ENCODE measurements at places on chromosomes 11 and 22. TPM values are rescaled to one million over a fixed set of nuclear protein-coding genes. Genes with fewer than 3 reads are reported as not detected.

The TEX54 gene
- 1.2 TPM for total RNA-seq

The PIWIL4 gene
- total RNA-seq = not detected

DNA sequence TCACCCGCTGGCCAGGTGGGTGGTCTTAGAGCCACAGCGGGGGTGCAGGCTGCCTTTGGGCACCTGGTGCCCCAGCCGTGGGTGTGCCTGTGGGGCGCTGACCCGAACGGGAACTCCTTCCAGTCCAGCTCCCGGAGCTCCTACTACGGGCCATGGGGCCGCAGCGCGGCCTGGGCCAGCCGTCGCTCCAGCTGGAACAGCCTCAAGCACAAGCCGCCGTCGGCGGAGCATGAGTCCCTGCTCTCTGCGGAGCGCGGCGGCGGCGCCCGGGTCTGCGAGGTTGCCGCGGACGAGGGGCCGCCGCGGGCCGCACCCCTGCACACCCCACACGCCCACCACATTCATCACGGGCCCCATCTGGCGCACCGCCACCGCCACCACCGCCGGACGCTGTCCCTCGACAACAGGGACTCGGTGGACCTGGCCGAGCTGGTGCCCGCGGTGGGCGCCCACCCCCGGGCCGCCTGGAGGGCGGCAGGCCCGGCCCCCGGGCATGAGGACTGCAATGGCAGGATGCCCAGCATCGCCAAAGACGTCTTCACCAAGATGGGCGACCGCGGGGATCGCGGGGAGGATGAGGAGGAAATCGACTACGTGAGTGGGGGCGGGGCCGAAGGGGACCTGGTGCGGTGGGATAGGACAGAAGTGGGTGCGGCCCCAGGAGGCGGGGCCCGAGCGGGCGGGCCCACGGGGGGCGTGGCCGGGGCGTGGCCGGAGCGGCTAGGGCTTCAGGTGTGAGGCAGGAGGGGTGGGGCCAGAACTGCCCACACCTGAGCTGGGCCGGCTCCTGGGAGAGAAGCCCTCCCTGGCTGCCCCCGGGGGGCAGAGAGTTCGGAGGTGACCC, 91.5 kb downstream of the CACNA1I start:
- peak; percentile 98 for DNase-seq

DNA sequence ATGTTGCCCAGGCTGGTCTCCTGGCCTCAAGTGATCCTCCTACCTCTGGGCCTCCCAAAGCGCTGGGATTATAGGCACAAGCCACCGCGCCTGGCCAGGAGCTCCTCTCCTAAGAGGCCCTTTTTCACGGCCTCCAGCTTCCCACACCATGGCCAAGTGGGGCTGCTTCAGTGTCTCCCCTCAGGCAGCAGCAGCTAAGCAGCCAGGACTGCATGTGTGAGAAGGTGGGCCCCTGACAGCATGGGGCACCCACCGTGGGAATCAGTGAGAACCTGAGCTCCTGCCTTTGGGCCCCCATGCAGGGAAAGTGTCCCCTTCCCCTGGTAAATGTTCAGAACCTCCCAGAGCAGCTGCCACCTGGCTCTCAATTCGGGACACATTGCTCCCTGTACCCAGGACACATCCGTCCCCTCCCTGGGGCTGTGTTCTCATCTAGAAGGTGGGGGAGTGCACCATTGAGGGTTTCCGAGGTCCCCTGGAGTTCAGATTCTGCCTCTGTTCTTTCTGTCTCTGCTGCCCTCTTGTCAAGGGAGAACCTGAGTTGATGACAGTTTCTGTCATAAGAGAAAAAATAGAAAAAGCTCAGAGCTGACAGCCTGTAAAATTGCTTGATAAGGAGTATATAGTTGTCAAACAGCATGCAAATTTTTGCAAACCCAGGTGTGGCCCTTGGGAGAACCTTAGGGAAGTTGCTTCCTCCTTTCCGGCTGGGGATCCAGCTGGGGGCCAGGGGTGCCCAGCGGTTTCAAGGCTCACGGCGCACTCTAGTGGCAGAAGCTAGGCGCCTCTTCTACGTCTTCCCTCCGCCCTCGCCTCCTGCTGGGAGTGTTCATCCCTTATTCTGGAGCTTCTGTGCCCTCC, 29.7 kb downstream of the FAM83F start:
- peak; percentile 76 for DNase-seq

DNA sequence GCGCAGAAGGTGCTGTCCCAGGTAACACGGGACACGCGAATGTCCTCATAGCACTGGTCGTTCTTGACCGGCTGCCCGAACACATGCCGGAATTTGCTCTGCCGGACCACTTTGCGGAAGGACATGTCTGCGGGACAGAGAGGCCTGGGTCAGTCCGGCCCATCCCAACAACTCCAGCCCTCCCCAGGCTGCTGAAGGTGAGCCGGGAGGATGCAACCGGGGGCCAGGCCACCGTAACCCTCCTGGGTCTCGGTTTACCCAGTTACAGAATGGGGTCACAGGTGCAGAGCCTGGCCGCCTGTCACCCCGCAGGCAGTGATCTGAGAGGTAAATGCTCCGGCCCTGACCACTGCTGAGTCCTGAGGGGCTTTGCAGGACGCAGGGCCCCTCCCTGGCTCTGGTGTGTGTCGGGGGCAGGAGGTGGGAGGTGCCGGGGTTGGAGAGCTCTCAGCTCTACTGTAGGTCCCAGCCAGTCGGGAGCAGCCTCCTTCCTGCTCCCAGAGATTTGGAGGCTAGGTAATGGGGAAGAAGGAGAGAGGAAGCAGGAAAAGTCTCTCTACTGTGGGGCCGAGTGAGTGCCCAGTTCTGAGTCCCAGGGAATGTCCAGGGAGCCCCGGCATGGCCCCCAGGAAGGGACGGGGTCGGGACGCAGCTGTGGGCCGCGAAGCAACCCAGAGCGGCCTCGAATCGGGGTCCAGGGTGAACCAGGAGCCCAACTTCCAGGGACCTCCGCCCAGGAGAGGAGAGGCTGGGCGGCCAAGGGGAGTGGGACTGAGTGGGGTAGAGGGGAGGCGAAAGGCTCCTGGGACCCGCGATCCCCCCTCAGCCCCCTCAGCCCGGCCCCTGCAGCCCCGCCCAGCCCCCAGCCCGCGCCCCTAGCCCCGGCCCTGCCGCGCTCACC, 522 bp downstream of the CORO1B start:
- DNase-seq = no peak

- no peak for DNase-seq
Measured at GRCh38 chr22:30169002-30169401, 77.6 kb downstream of the LIF start.

DNA sequence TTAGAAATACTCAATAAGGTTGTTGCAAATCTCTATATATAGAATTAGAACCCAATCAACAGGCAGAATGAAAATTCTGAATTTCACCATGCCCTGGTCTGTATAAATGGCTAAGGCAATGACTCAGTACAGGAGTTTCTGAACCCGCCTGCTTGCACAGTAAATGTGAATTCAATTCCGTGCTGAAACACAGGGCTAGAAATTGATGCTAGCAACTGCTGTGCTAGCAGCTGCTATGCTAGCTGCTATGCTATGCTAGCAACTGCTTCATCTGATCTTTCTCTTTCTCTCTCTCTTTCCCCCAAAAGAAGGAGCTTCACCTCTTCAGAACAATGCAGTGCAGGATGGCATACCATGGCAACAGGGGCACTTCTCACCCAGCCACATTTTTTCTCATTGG, 9.7 kb upstream of the OR52J3 start:
- no peak for DNase-seq

DNA sequence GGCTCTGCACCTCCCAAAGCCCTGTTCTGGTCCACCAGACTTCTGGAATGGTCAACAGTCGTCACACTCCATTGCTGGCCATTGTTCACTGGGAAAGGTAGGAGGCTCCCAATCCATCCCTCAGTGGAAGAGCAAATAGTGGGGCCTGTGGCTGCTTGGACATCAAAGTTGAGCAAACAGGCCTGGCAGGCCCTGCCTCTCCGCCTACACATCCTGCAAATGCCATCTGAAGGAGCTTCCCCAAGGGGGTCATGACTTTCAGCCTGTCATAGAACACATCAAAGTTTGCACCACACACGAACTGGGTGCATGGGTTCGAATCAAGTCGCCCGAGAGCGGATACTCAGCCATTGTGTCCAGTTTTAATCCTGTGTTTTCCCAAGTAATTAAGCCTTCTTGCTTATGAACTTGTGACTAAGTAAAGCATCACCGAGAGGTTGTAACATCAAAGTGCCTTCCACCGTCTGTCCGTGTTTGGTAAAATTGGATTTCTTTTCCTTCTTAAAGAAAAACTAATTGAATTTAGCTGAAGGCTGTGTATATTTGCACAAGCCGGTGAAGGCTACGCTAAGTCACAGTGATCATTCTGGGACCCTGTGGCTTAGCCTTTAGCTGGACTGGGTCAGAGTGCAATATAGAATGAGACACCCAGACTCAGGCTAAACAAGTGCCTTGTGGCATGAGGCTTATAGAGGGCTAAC, 36.1 kb downstream of the CLPB start:
- DNase-seq = no peak

The MRPL23 gene
- total RNA-seq = 65.3 TPM

- peak; percentile 18 for DNase-seq
Measured at GRCh38 chr22:36746375-36746970, 29.4 kb downstream of the IFT27 start.

The KCNQ1 gene
- total RNA-seq = 2.2 TPM

GRCh38 chr11:60195923-60196368, 13.1 kb upstream of the MS4A6A start:
- DNase-seq = no peak

DNA sequence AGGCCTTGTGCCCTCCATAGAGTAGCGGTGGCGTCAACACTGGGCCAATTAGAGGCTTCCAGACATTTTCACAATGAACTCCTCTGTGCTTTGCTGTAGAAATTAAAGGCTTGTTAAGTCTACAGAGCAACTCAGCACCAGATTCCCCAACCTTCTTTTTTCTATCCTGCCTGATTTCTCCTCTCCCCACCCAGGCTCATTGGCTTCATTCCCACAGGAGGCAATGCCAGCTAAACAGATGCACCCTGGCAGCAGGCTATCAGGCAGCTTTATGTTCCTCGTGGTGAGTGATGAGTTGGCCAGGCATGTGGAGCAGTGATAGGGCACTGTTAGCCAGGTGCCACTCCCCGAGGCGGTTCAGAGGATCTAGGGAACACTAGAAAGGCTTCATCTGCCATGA, 4.8 kb downstream of the DIXDC1 start:
- no peak for DNase-seq

The RAG2 gene
- not detected for total RNA-seq

- no peak for DNase-seq
Measured at GRCh38 chr11:32088117-32088941, 2.5 kb upstream of the RCN1 start.

The PLEKHB1 gene
- total RNA-seq = 34.0 TPM

DNA sequence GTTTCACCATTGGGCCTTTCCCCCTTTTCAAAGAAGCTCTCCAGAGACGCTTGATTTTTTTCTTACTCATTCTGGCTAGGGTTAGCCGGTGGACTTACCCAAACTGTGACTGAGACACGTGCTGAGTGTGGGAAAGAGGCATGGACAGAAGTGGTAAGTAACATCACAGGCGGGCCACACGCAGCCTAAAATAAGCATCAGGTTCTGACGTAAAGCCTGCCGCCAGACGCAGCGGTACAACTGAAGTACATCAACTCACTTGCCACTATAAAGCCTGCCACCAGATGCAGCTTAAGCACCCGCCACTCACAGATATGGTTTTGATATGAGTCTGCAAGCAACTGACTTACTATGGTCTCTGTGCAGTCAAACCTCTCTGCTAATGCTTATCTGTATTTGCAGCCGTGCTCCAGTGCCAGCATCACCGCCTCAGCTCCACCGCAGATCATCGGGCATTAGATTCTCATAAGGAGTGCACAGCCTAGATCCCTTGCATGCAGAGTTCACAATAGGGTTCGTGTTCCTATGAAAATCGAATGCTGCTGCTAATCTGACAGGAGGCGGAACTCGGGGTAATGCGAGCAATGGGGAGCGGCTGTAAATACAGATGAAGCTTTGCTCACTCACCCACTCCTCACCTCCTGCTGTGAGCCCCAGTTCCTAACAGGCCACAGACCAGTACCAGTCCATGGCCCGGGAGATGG, 58.8 kb downstream of the PHF21B start:
- DNase-seq = no peak

GRCh38 chr11:65213322-65214211, 31.8 kb downstream of the CAPN1 start:
- DNase-seq = peak; percentile 83

DNA sequence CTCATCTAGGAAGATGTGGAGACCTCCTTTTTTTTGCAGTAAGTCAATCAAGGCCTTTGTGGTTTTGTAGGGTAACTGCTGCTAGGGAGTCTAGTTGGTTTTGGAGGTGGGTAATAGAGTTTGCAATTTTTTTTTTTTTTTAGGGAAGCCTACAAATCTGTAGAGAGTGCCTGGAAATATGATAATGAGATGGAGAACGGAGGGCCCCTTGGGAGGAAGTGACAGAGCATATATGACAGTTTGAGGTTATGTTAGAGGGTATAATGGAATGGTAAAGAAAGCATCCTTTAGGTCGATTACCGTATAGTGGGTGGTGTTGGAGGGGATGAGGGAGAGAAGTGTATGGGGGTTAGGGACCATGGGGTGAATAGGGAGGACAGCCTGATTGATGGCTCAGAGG, 98.3 kb downstream of the ELP4 start:
- DNase-seq = no peak

GRCh38 chr22:33350961-33351360, 292.8 kb upstream of the SYN3 start:
- no peak for DNase-seq

DNA sequence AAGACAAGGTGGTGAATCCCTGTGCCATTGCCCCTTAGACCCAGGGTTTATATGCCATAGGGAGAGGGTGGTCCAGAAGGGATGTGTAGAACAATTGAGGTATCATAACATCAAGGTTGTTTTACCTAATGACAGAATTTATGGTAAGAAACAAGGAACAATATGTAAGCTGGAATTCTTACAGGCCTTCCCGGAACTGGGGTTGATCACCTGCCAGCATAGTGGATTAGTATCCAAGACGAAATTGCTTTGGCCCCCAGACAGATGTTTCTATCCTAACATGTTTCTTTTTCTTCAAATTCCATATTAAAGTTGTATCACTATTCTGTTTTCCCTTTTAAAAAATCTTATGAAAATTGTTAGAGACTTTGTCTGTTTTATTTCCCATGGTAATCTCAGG, 343.8 kb upstream of the ANO3 start:
- no peak for DNase-seq

DNA sequence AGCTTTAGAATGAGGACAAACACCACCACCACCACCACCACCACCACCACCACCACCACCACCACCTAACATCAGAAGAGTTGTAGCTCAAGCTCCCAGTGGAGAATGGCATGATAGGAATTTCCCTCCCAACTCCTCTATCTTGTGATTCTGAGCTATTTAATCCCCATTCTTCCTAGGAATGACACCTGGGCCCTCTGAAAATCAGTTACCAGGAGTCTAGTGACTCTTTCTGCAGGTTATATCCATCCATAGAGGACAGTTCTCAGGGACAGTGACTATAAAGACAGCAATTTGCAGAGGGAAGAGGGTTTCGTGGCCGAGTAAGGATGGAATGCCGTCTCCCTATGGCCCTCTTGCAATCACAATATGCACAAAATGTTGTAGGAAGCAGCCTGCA, 27.8 kb downstream of the MYH9 start:
- no peak for DNase-seq
